ENCODE measurements at places on chromosomes 2 and 18.

DNA sequence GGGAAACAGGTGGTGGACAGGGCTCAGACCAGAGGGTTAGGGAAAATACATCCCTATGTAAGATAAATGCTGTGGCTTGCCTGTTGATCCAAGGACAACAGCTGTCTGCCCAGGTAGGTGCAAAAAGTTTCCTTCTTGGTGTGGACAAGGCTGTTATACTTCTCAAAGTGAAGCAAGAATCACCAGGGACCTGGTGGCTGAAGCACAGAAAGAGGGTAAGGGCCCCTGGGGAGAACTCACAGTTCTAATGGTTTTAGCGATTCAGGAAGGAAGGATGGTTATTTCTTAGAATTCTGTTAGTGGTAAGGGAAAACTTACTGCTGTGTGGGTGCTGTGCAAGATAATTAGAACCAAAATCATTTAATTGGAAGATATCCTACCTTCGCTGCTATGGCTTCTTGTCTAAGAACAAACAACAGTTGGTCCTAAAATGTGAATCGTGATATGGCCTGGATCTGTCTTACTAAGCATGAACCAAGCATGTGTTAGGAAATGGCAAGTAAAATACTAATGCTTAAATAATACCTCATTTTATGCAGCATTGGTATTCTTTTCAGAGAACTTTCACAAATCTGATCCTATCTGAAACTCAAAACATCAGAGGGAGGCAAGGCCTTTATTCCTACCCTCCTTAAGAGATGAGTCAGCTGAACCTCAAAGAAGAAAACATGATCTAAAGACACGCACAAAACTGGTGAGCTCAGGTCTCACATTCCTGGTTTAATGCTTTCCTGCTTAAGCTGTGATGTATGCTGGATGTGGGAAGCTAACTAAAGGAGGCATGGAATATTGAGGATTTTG is 159.2 kb upstream of the THUMPD2 start:
- peak; percentile 53 for DNase-seq

DNA sequence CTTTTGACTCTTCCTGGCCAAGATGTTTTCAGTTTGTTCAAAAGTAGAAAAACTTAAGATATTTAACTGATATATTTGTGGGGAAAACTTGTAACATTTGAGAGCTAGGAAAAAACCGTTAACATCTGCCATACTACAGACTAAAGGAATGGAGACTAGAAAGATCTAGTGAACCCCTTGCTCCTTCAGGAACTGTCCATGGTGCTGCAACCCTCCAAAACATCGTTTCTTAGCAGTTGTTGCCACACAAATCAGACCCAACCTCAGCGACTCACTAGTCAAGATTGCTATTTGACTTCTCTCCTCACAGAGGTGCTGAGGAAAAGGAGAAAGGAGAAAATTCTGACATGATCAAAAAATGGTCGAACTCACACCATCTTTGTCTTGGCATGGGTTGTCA is 393.8 kb upstream of the LYPD1 start:
- DNase-seq = peak; percentile 38

DNA sequence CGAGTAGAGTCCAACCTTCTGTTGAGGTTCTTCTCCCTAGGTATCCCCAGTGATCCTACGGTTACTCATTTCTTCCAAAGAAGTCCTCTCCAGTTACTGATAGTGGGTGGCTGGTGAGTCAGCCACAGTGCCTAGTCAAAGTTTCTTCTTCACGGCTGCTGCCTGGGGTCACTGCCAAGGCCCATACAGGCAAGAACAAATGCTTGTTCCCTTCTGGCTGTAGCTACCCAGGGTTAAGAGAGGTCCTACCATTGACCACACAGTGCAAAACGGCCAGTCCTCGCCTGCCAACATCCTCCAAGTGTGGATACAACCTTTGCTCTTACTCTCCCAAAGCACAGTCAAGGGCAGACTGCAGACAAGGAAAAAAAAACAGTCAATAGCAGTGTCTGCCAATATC is 2.9 kb upstream of the PTPN4 start:
- DNase-seq = peak; percentile 88

GRCh38 chr2:197215748-197216360 is 94.7 kb downstream of the ANKRD44 start:
- DNase-seq = peak; percentile 41

DNA sequence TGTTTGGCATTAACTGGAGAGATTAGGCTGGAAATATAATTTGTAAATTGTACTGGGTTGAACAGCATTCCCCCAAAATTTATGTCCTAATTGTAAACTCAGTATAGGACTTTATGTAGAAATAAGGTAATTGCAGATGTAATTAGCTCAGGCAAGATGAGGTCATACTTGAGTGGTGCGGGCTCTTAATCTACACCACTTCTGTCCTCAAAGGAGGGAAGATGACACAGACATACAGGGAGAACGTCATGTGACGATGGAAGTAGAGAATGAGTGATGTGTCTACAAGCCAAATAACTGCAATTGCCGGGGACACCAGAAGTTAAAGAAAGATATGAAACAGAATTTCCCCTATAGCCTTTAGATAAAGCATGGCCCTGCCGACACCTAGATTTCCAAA is 1501.1 kb upstream of the PIK3C3 start:
- DNase-seq = no peak

- no peak for DNase-seq
Observed at GRCh38 chr2:19890104-19890503, 11.7 kb downstream of the TTC32 start.

DNA sequence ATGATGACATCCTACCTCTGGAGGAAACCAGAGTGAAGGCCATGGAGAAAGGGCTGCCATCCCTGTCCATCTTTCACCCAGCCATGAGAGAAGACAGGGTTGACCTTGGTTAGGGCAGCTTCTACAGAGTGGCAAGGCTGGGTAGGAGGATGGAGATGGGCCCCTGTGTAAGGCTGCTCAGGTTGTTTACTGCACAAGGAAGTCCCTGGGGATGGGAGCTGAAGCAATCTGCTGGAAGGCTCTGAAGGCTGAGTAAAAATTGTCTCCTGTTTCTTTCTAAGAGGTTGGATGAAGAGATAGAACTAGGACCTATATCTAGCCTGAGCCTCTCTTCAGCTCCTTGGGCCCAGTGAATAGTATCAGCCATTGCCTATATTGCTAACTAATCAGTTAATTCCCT is 14.4 kb downstream of the ELMOD3 start:
- DNase-seq = no peak

DNA sequence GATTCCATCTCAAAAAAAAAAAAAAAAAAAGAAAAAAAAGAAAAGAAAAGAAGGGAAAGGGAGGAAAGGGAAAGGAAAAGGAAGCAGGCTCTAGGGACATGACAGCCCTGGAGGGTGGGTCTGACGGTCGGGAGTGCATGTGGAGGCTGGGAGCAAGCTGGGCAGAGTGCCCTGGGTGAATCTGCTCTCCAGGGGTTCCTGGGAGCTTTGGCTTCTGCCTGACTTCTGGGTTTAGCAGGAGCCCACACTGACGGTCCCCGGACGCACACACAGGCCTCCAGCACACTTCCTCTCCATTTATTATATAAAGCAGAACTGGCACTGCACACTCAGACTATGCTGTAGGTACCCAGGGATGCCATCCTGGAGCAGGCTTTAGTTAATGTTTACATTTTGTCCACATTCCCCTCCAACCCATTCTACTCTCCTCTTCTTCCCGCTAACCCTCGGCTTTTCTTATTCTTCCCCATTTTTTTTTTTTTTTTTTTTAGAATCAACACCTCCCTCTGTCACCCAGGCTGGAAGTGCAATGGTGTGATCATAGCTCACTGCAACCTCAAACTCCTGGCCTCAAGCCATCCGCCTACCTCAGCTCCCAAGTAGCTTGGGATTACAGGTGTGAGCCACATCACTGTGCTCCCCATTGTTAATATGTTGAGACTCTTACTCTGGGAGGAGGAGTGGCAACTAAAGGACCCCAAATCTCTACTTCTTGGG is 151.1 kb upstream of the SLC1A4 start:
- no peak for DNase-seq

DNA sequence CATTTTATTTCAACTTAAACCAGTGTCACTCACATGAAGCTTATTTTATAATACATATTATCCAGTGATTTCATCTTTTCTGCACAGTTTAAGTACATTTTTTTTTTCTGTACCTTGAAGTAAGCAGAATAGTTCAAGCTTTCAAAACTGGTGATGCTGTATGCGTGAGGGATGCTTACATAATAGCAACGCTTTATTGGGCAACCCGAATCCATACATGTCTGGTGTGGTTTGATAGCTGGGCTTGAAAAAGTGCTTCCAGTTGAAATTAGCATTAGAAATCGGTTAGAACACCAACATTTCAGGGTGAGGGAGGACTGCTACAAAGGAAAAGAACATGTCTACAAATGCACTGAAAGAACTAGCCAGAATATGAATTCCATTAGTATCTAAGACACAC is 117.4 kb downstream of the MBP start:
- DNase-seq = peak; percentile 18

DNA sequence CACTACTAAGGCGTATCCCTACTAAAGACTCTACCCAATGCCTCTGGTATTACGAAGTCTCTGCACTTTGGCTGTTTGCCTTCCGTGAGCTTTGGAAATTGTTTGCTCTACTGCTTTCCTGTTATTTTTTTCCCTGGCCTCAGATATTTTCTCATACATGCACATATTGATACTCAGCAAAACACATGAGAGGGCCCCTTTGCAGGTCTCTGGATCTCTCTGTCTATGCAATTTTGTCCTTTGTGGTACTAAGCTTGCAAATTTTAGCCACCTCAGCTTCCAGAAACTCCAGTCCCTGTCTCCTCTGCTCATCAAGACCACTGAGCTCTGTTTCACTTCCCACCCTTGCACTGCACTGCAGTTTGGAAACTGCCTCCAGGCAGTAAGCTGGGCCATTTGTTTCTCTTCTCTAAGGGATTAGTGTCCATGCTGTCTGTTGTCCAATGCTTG is 46.6 kb downstream of the TAF1B start:
- peak; percentile 46 for DNase-seq

DNA sequence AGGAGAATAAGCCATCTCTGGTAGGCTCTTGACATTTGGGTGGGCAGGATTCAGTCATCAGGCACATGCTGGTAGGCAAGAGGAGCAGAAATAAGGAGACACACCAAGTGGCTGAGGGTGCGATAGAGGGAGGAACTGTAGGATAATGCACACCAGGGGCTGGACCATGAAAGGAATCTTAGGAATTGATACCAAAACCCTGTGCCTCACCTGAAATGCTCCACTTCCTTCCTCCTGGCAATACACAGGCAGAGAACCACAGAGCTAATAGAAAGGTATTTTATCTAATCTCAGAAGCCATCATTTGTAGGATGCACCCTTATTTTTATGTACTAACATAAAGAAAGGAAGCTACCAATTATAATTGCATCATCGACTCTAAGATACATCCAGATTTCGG is 4.4 kb upstream of the CYP1B1 start:
- DNase-seq = no peak

DNA sequence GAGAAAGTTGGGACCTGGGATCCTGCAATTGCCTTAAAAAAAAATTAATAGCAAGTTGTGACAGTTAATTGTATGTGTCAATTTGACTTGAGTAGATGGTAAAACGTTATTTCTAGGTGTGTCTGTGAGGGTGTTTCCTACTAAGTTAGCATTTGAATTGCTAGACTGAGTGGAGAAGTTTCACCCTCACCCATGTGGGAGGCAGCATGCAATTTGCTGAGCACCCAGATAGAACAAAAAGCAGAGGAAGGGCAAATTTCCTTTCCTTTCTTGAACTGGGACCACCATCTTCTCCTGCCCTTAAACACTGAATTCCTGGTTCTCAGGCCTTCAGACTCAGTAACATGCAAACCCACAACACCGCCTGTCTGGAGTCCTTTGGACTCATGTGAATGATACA is 455.7 kb downstream of the GALR1 start:
- no peak for DNase-seq

GRCh38 chr18:77096936-77097886 is 35.4 kb downstream of the MBP start:
- no peak for DNase-seq

GRCh38 chr2:79393806-79394484 is 118.9 kb upstream of the CTNNA2 start:
- DNase-seq = no peak

DNA sequence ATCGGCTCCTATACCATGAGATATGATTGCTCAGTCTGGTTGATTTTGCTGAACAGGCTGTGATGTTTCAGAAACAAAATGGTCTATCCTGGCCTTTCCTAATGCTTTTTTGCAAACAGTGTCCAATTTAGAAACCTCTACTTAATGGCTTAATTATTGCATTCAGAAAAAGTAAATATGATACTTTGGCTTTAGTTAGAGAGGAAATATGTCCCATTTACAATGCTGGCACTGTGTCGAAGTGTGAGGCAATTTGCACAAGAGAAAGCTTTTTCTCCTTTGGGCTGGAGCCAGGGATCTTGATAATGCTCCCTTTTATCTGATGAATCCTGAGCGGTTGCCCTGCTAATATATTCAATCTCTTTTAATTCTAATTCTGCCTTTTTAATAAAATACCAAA is 418.9 kb downstream of the EPHA4 start:
- DNase-seq = no peak

- no peak for DNase-seq
Observed at GRCh38 chr2:56209701-56210100, 25.9 kb downstream of the CCDC85A start.

DNA sequence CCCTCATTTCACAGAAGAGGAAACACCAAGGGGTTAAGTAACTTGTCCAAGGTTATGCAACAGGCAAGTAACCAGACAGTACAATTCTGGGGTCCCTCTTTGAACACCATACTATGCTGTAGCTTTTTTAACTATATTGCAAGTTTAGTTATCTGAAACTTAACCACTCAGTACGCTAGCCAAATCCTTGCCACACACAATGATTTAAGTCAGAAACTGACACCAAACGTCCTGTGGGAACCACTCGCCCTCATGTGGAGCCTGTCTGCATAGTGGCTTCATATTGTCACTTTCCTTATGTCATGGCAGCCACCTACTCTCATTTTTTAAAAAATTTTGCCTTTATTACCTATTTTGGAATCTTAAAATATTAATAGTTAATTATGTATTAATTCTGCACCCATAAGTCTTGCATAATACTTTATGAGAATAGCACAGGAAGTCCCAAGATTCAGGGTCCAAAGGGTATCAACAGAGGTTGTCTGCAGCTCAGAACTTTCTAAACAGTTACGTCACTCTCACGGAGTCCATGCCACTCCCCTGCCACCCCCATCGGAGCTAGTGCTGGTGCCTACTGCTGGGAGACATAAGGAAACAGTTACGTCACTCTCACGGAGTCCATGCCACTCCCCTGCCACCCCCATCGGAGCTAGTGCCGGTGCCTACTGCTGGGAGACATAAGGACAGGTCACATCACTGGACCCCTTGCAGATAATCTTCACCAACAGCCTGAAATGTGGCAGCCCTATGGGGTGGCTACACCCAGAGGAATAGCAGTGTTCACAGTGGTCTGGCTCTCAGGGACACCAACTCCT is 99.0 kb downstream of the L3MBTL4 start:
- DNase-seq = no peak

- peak; percentile 71 for DNase-seq
Observed at GRCh38 chr2:47309952-47310800, 92.8 kb upstream of the MSH2 start.
